ENCODE measurements at places on chromosomes 1 and 21.
A peak's percentile ranks its signal among the peaks of the same experiment; 100 is the strongest.

- no peak for DNase-seq
These were observed 163.2 kb upstream of the CACYBP start for GRCh38 chr1:174836543-174836942.

- DNase-seq: no peak
These were observed 80.0 kb upstream of the CNTN2 start for GRCh38 chr1:204962742-204963632.

DNA sequence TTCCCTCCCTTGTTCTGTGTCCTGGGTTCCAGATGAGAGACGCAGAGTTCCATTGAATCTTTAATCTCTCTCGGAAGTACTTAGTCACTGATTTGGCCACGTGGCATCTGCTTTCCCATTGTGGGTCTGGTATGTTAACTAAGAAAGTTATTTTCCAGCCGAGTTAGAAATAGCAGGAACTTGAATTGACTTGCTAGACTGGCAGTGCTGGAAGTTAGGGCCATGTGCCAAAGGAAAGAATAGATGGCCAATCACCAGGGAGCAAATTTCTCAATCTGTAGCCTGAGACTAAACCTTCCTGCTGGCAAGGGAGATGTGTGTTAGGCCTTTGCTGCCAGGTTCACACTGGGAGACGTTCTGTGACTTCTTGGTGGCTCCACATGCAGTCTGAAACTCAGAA is 24.2 kb upstream of the SLFNL1 start:
- DNase-seq: no peak

- no peak for DNase-seq
These were observed 69.6 kb upstream of the C1orf105 start for GRCh38 chr1:172350856-172351255.

- no peak for DNase-seq
These were observed 102.1 kb downstream of the SNX7 start for GRCh38 chr1:98763488-98764150.

GRCh38 chr1:226378071-226378470 is 29.8 kb downstream of the PARP1 start:
- no peak for DNase-seq

- DNase-seq: no peak
These were observed 31.1 kb upstream of the BACH1 start for GRCh38 chr21:29267666-29268065.

DNA sequence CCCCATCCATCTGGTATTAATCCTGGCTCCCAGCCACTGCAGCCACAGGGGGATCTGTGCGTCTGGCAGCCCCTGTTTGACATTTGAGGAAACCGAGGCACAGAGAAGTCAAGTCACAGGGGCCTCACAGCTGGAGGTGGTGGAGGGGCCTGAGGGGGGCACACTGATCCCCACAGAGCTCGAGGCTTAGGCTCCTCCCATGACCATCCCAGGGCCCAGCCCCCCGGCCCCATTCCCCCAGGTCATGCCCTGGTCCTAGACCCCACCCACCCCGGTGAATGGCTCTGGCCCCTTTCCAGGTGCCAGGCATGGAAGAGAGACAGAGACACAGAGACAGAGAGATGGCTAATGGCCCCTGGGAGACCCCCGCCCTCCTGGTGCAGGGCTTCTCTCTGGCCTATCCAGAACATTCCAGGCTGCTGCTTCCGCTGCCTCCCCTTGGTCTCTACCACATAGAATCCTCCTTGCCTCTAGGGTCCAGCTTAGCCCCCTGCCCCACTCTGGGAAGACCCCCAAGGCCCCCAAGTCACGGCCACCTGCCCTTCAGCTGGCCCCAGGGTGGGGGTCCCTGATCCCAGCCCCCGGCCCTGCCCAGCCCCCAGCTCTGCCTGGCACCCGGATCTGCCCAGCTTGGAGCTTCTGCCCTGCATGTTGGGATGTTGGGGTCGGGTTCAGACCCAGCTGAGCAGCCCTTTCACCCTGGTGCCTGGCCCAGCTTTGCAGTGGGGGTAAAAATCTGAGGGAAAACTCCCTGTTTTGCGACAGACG is 29.2 kb upstream of the LRRC3 start:
- no peak for DNase-seq

DNA sequence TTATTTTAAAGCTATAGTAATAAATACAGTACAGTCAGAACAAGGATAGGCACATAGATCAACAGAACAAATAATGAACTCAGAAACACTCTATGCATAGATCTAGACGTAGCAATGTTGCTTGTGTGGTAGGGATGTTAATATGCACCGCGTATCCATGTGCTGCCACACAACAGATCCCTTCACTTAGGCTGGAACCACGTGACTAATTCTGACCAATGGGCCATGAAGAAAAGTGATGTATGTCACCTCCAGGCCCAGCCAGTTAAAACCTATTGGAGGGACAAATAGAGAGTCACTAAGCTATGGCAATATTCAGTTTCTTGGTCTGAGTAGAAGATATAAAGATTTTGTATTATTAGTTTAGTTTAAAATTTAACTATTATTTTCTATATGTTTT is 91.4 kb downstream of the ADAMTS1 start:
- DNase-seq: no peak

GRCh38 chr1:193392686-193393085 is 206.3 kb upstream of the B3GALT2 start:
- no peak for DNase-seq

DNA sequence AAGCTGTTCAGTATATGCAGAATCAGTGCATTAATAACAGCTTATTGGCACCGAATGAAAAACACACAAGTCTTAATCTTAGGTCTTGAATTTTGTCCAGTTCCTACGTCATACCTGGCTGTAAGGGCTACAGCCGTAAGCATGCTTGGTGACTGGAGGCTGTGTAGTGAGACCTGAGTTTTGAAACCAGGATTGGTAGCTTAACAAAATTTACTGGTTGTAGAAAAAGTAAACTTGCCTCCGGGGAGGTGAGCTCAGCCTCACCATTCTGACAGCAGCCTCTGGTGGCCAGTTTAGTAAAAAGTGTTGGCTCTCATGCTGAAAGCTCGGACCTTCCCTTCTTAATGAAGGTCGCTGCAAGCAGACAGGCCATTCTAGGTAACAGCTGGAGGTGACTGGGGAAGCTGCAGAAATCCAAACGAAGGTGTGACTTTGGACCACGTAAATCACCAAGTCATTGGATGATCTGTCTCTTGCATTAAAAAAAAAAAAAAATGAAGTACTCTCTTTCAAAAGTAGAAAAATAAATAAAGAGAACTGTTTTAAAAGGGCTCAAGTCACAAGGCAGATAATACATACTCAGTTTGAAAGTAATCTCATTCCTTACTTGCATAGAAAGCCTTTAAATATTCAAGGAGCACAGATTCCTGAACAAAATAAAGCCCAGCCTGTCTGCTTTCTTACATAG is 48.9 kb downstream of the HLCS start:
- no peak for DNase-seq

DNA sequence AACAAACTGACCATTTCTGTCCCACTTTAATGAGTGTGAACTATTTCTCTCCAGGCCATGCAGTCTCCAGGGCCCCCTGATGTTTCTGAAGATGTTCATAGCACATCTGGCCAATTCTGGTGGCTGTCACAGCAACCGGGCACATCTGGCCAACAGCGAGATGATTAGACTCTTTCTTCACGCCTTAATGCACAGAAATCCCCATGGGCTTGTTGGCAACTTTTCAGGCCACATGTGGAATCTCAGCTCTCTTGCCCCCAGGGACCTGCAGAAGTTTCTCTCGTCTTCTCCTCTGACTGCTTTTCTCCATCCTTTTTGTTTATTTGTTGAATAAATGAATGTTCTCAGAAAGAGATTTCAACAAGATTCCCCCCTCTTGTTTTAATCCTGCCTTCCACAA is 71.2 kb upstream of the HMGB4 start:
- no peak for DNase-seq

DNA sequence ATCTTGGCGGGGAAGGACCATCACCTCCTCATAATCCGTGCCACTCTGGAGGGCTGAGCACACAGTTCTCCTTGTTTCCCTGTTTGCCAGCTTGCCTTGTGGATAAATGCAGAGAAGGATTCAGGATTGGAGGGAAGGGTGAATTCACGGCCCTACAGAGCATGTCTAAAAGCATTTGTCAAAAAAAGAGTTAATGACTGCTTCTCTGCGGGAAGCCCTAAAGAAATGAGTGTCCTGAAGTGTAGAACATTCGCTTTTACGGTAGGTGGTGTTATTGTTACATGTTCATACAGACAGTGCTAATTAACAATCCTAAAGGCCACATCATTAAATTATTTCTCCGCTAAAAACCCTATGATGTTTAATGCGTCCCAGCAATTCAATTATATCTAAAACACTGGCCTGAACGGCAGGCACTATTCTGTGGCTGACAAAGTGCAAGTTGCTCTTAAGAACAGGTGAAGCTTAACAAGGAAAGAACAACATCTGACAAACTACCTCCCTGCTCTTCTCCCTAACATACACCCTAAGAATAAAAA is 112.3 kb upstream of the NFIA start:
- DNase-seq: no peak

- DNase-seq: no peak
These were observed 260.2 kb downstream of the HHAT start for GRCh38 chr1:210588946-210589345.

DNA sequence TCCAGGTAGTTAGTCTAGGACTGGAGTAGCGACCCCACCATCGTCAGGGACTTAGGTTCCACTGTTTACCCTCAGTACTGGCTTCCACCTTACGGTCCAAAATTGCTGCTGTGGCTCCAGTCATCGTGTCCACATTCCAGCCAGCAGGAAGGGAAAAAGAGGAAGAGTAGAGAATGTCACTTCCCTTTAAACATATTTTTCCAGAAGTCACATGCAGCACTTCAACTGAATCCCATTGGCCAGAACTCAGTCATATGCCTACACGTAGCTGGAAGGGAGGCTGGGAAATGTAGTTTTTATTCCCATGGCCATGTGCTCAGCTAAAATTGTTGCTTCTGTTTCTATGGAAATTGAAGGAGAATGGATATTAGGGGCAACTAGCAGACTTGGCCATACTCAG is 84.1 kb upstream of the SELENON start:
- no peak for DNase-seq

GRCh38 chr1:110513511-110513910 is 5.5 kb downstream of the KCNA10 start:
- no peak for DNase-seq

- no peak for DNase-seq
These were observed 24.0 kb upstream of the C1orf21 start for GRCh38 chr1:184362876-184363275.

- DNase-seq: no peak
These were observed 28.3 kb downstream of the DPT start for GRCh38 chr1:168700575-168701268.

- DNase-seq: no peak
These were observed 4.3 kb downstream of the INTS7 start for GRCh38 chr1:212030936-212031528.

DNA sequence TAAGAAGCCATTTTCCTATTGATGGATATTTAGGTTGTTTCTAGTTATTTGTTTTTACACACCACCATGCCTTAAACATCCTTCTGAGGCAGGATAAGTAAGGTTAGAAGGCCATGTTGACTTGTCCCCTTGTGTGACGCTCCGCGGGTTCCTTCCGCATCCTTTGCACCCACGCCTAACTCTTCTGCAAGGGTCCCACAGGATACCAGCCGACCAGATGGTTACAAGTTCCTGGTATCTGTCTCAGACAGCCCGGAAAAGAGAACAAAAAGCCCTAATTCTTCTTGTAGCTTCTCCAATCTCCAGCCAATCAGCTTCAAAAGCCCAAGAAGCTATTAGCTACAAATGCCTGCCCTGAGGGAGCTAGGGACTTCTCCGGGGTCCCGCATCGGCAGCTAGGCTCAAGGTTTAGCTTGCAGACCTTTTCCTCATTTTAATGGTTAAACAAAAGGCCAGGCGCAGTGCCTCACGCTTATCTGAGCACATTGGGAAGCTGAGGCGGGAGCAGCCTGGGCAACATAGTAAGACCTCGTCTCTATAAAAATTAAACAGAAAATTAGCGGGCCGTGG is 4.9 kb upstream of the OTUD3 start:
- no peak for DNase-seq

- DNase-seq: no peak
These were observed 20.5 kb upstream of the RHBDL2 start for GRCh38 chr1:38962113-38962512.

DNA sequence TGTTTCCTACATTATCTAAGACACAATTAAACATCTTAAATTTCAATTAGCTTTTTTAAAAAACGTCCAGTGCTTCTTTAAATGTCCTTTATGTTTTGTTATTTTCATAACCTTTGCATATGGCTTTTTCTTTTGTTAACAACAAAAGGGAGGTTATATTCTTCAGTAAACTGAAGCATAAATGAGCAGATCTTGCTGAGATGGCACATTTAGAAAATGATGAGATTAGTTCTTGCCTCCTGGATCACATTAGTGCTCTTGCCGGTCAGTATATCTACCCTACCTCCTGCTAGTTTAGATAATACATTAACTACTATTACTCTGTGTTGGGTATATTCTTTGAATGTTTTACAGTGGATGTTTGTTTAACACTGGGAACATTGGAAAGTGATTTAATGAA is 126.1 kb downstream of the DISP1 start:
- no peak for DNase-seq

GRCh38 chr21:44487831-44488230 is 32.5 kb downstream of the LRRC3 start:
- DNase-seq: peak; percentile 35

DNA sequence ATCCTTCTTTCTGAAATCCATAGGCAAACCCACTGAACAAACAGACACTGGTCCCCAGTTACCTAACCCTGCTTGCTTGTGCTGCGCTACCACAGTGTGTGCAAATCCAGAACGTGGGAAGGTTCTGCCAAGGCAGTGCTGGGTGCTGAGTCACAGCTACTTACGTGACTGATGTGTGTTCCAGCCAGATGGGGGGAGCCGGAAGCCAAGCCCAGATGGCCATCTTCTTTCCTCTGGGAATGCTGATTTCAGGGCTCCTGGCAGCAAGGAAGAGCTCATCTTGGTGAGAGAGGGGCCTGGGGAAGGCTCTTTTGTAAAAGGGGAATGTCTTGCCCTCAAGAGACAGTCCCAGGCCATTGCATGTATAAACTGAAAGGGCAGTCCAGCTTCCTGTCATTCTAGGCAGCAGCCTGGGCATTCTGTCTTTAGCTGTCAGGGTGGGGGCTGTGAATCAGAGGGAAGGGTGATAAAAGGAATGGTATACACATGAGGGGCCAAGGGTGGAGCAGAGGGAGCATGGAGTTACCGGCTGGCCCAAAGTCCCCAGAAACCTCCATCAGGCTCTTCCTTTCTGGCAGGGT is 54.1 kb downstream of the CD46 start:
- no peak for DNase-seq

- no peak for DNase-seq
These were observed 31.8 kb downstream of the LRRN2 start for GRCh38 chr1:204653590-204654340.

GRCh38 chr1:150567717-150568593 is 11.5 kb downstream of the MCL1 start:
- DNase-seq: peak; percentile 61

DNA sequence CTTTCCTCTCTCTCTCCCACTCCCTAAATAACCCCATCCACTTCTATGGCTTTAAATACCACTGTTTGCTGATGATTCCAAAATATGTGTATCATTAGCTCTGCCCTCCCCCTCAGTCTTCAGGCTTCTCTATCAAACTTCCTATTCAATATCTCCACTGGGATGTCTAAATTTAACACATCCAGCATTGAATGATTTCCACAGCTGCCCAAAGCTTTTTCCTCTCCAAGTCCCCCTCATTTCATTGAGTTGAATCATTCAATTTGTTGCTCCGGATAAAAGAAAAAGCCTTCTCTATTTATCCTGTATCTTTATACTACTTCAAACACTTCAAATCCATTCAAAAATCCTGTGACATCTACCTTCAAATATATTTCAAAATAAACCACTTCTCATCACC is 225.0 kb downstream of the SEC16B start:
- no peak for DNase-seq
